ENCODE measurements at places on chromosomes 11 and 22.

- DNase-seq = no peak
Measured at GRCh38 chr22:44920183-44920582, 89.6 kb downstream of the PHF21B start.

DNA sequence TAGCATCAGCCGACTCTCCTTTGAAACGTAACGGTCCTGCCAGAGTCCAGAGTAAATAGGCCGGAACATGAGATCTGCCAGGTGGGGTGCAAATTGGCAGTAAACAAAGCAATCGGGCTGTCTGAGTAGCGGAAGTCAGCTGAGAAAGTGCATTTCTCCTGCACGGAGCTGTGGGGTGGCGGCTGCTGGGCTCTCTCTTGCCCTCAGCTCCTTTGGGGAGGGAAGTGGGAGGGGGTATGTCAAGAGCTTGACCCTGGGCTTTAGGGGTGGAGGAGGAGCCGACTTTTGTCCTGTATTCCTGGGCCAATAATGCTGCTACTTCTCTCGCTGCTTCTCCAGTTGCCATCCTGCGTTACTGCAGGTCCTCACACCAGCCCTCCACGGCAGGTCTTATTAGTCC is 11.6 kb downstream of the GRIK4 start:
- DNase-seq = no peak

- DNase-seq = no peak
Measured at GRCh38 chr22:29748248-29748893, 18.4 kb downstream of the ZMAT5 start.

GRCh38 chr11:121890377-121890776 is 225.6 kb downstream of the BLID start:
- DNase-seq = no peak

DNA sequence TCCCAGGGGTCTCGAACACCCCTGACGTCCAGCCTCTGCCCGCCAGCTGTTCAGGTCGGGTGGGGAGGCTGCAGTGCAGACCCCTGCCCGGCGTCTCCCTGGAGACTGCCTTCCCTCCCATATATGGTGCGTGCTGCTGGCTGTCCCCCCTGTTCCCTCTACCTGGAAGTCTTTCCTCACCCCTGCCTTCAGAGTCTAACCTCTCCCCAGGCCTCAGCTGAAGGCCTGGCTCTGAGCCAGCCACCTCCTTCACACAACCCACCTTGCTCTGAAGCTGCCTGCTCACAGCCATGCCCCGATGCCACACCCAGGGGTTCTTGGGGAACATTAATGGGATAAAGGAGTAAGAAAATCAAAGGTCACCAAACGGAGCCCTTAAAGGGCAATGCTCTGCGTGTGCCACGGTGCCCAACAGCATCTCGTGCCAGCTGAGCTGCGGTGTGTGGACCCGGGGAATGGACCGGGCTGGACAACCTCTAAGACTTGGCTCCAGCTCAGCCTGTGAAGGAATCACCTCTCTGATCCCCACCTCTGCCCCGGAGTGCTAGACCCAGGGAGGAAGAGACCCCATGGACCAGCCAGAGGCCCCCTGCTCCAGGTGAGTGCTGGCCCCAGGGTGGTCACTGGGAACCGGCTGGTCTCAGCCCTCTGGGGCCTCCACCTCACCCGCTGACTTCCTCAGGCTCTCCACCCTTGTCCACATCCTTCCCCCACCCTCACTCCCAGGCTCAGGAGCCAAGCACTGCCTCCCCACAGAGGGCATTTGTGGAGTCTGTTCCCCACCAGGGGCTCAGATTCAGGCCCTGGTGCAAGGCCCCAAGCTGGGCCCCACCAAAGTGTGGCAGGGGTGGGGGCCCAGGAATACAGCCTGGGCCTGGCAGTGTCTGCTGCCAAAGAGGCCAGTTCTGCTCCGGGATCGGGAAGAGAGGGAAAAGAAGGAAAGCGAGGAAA is at the start of gene NLRP6:
Gene NLRP6, plus strand, starts transcription at position 407 of the 951 bp plus-strand sequence. Its CDS starts 163 bp downstream, at position 570.
- no peak for DNase-seq

DNA sequence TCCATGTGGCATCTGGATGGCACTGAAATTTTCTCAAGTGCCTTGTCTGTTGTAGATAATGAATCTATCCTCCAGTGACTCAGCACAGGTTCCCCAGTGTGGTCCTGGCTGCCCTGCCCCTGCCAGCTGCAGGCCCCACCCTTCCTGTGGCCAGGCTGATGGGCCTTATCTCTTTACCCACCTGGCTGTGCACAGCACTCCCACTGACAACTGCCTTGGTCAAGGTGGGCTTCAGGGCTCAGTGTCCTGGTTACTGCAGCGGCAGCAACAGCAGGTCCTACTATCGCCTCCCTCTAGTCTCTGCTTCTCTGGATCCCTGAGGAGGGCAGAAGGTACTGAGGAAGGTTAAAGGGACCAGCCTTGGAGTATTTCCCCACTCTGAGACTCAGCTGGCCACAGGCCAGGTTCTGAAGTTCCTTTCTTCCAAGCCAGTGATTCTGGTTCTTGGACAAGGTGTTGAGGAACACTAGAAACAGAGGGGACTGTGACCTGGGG is 3.1 kb downstream of the HMBS start:
- DNase-seq = no peak

Data from NCI-H82 (cell line).